Germinal center (tissue), 1 donor: ENCODE measurements at places on chromosomes 1 and 21.

DNA sequence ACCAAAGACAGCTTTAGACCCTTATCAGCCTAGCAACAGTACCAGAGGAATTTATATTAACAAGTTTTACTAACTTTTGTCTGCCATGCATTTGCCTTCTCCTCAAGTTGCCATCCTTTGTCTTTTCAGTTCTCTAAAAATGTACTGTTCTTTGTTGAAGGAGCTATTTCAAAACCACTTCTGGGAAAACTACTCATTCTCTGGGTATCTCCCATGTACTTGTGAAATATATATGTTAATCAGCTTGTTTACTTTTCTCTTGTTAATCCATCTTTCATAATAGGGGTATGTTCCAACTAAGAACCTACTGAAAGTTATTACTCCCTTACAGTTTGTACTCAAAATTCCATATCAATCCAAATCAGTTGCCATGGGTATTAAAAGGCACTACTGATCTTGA lies 16.3 kb downstream of the DPYD start:
- DNase-seq: no peak

- DNase-seq: no peak
Observed at GRCh38 chr1:24277420-24278169, 41.6 kb upstream of the GRHL3 start.

DNA sequence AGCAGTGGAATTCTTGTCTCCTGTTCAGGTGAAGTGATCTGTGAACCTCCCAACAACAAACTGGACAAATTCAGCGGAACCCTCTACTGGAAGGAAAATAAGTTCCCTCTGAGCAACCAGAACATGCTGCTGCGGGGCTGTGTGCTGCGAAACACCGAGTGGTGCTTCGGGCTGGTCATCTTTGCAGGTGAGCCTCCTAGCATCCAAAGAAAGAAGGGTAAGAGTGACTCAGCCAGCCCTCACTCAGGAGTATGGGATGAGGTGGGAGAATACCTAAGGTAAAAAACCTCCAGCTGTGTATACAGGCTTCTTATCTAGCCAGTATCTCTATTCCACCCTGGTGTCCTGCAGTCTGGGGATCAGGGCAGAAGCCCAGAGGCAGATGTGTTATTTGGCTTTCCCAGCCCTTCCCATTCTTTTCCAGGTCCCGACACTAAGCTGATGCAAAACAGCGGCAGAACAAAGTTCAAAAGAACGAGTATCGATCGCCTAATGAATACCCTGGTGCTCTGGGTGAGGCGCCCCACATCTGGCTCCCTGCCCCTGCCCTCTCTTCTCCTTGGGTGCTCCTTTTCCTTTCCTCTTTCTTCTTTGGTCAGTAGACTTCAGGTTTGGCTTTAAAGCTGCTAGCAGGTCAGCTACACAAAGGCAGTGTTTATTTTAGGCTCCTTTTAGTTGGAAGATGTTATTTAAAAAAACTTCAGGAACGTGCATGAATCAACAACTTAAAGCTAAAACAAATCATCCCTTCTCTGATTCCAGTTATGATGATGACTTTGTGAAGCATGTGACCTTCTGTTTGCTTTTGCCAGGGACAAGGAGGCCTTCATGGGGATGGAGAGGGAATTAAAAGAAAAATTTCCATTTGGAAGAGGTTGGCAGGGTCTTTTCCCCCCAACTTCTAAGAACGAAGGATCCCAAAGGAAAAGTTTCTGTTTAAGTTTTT lies 9.0 kb downstream of the ATP8B2 start:
- no peak for DNase-seq

GRCh38 chr1:117235863-117236465 lies 25.2 kb upstream of the VTCN1 start:
- no peak for DNase-seq

- peak; percentile 67 for DNase-seq
Observed at GRCh38 chr1:16009030-16009460, 5.0 kb downstream of the SRARP start.

GRCh38 chr21:34085129-34085528 lies 11.8 kb downstream of the MRPS6 start:
- no peak for DNase-seq

GRCh38 chr1:116763116-116763786 lies 9.0 kb downstream of the CD2 start:
- DNase-seq: no peak

DNA sequence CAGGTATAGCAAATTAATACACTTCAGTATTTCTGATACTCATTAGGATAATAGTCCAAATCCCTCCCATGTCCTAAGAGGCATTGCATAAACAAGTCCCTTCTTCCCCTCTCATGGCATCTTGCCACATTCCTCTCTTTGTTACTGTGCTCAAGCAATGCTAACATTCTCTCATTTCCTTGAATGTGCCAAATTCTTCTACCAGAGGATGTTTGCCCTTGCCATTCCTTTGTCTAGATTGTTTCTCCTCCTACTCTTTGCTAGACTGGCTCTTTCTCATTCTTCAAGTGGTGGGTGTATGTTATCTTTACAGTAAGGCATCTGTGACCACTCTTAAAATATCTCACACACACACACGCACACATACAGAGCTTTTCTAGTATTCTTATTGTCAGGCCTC lies 621.0 kb upstream of the CXADR start:
- DNase-seq: no peak

GRCh38 chr1:7233646-7234470 lies 448.6 kb downstream of the CAMTA1 start:
- DNase-seq: no peak

- peak; percentile 69 for DNase-seq
Observed at GRCh38 chr1:27643600-27644368, 8.8 kb upstream of the FGR start.

GRCh38 chr1:171595324-171595723 lies 26.7 kb upstream of the MYOCOS start:
- no peak for DNase-seq

DNA sequence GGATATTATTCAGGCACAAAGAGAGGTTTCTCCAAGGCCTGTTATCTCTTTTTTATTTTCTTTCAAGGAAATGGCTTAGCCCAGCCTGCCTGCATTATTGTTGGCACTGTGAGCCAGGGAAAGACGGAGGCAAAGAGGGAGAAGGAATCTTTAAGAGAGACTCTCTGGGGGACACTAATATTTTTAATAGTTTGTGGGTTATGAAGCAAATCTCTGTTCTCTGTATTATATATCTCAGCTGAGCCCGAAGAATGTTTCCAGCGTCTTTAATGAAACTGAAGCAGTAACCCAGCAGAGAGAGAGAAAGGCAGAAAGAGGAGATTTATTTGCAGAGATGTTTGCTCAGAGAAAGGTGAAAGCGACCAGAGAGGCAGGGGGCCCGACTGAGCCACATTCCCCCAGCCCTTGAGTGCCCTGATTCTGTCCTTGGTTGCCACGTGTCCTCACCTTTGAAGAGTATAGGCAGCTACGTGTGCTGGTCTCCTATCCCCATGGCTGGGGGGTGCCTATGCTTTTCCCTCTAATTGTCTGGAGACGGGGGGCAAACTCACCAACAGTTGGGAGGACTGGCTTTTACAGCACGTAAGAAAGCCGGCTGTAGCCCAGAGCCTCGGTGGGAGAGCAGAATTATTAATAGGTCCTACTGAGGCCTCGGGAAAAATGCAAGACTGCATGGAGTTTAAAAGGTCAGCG lies 166.4 kb downstream of the TRABD2B start:
- no peak for DNase-seq

DNA sequence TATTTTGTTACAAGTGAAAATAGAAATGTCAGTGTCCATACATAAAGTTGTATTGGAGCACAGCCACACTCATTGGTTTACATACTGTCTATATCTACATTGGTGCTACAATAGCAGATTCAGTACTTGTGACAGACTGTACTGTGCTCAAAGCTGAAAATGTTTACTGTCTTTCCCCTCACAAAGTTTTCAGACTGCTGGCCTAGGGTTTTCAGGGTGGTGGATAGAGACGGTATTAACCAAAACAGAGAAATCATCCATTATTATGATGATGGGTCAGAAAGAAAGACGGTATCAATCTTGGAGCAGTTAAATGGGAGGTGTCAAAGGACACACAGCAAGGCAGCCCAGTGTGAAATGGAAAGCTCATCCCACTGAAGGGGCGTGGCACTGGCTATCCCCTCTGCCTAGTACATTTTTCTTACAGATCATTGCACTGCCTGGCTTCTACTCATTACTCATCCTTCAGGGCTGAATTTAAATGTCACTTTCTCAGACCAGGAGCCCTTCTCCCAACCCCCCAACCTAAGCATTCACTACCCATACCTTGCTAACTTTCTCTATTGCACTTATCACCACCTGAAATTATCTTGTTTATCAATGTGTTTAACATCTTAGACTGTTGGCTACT lies 10.2 kb downstream of the JAK1 start:
- DNase-seq: no peak

- no peak for DNase-seq
Observed at GRCh38 chr1:54218883-54219687, 19.1 kb downstream of the MRPL37 start.

GRCh38 chr1:234960722-234961455 lies 167.7 kb downstream of the TOMM20 start:
- no peak for DNase-seq

DNA sequence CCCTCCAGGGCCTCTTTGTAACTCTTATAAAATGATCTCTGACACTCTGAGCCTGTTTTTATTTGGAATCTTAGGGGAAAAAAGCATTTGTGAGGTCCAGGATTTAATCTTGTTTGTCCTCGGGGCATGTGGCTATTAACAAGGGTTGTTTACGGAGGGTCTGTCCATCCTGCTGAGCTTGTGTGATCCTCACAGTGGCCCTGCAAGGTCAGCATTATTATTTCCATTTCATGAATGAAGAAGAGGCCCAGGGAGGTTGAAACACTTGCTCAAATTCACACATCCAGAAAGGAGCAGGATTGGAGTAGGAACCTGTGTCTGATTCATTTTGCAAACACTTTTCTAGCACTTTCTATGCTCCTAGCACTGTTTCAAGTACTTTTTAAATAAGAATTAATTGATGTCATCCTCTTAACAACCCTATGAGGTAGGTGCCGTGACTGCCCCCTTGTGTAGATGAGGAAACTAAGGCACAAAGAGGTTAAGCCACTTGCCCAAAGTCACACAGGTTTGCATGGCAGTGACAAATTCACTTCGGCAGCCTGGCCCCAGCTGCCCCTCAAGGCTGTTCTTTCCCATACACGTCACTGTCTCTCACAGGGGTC lies 178.9 kb downstream of the MIS18A start:
- no peak for DNase-seq

GRCh38 chr1:30117685-30118084 lies 605.7 kb downstream of the MATN1 start:
- no peak for DNase-seq

GRCh38 chr1:41093826-41094225 lies 72.3 kb upstream of the SLFNL1 start:
- no peak for DNase-seq

DNA sequence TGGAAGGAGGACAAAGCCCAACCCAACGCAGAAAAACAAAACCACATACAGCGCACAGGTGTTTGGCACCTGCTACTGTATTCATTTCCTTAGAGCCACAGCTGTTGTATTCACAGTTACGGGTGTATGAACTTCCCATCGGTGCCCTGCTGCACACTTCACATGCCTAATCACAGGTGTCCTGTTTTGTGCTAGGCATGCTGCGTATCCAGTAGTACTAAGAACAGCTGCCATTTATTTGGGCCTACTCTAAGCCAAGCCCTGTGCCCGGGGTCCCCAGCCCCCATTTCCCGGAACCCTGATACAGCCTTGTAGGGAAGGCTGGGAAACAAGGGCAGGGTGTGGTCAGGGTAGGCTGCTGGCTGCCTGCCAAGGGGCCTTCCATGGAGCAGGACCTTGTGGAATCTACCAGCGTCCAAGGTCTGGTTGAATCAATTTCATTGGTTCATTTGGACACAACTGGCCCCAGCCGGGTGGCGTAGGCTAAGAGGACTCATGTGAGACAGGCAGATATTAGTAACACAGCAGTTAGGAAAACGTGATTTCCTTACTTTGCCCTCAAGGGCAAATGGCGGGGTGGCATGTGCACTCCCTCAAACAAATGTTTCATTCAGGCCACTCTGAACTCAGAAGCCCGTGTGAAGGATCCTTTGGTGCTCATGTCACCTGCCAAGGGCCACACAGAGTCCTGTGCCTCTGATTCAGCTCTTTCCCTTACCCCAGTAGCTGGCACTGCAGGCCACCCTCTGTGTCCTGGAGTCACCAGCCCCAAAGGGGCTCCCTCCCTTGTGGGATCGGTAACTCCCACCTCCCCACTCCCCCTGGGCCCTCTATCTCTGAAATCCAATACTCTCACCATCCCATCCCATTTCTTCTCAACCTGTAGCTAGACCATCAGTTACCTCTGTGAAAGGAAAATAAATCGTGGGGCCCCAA lies 986 bp upstream of the RNF186 start:
- peak; percentile 33 for DNase-seq

DNA sequence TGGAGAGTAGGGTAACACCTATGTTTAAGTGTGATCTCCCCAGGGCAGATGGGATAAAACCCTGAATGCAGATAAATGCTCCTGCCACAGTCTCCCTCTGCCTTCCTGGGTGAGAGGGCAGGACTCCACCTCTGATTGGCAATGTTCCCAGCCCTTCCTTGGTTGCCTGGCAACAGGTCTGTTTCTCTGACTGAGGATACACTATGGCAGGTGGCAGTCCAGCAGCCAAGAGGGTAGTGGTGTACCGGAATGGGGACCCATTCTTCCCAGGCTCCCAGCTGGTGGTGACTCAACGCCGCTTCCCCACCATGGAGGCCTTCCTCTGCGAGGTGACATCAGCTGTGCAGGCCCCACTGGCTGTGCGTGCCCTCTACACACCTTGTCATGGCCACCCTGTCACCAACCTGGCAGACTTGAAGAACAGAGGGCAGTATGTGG lies at the start of gene DCDC2B:
Gene DCDC2B, plus strand, starts transcription at position 199 of the 438 bp plus-strand sequence. Its CDS starts 5 bp downstream, at position 204.
- DNase-seq: no peak

GRCh38 chr1:210347112-210347511 lies 18.4 kb downstream of the HHAT start:
- DNase-seq: no peak

DNA sequence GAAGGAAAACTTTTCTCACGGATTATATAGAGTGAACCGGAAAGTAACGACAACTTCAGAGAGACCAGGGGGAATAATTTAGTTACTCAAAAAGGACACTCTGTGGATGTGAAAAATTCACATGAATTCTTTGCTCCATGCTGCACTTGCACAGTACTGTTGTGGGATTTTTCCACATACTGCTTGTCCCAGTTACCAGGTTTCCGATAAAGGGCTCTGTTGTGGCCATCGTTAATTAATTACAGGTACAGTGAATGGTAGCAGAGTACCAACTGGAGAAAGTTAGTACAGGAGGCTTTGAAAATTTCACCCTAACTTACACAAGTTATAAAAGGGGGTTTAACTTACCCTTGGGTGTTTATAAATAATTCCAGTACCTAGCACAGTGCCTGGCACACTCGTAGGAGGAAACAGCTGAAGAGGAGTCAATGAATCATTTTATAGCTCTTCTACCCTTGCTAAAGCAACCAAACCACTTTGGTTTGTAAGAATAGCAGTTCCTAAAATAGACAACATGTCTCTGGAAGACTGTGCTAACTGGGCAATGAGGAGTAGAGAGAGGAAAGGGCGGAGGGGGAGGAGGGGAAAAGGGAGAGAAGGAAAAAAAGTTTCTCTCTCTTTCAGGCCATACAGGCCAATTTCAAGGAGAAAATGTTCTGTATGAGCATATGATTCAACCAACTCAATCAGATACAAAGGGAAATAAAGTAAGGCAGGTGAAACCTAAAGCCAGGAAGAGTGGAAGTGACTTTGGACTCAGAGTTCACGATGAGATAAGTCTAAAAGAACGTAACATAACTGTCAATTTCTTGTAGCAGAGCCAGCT lies 98.3 kb upstream of the MAGI3 start:
- no peak for DNase-seq

GRCh38 chr1:154954541-154954940 lies 1.4 kb downstream of the PBXIP1 start:
- DNase-seq: no peak

GRCh38 chr1:11929849-11930248 lies 3.6 kb upstream of the KIAA2013 start:
- DNase-seq: no peak

GRCh38 chr1:203649551-203649998 lies 22.9 kb downstream of the ATP2B4 start:
- DNase-seq: peak; percentile 16
